ENCODE measurements at places on chromosomes 16 and 17.

GRCh38 chr17:49638818-49639217 lies 39.1 kb downstream of the SPOP start:
- DNase-seq: no peak

GRCh38 chr17:77332981-77333685 lies 192.4 kb downstream of the SEC14L1 start:
- no peak for DNase-seq

DNA sequence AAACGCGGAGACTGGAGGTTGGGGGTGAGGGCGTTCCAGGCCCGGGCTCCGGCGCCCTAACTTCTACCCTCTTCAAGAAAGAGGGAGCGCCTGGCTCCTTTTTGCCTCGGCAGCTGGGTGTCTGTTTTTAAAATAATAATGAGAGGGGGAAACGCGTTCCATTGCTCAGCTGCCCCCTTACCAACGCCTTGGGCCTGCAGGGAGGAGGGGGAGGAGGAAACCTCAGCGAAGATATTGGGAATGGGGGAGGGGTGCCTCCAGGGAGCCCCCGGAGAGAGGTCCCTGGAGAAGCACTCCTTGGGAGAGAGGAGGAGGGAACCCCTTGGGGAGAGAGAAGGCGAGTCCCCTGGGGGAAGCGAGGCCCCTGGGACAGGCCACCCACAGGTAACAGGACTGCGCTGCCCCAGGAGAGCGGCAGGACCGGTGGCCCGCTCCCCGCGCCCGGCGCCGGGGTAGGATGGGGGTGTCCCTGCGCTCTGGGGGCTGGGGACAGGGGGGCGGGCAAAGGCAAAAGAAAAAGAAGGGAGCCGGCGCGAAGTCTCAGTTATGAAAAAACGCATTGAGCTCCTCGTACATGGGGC lies 2.7 kb downstream of the NEUROD2 start:
- DNase-seq: no peak

DNA sequence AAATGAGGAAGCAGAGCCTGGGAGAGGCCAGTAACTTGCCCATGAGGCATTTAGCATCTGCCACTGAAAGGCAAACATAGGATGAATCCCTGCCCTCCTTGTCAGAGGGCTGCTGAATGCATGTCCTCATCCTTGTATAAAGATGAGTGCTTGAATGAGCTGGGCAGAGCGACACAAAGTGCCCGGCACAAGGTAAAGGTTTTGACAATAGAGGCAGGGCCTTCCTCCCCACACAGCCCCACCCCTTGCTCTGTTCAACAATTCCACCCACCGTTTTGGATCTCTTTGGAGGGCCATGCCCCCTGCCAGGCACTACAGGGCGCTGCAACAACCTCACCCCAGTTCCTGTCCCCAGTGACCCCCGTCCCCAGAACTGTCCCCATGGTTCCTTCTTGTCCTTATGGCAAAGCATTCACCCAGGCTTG lies 1.4 kb upstream of the KRT19 start:
- DNase-seq: no peak

- peak; percentile 34 for DNase-seq
Measured at GRCh38 chr17:75877752-75878173, 618 bp downstream of the TRIM47 start.

DNA sequence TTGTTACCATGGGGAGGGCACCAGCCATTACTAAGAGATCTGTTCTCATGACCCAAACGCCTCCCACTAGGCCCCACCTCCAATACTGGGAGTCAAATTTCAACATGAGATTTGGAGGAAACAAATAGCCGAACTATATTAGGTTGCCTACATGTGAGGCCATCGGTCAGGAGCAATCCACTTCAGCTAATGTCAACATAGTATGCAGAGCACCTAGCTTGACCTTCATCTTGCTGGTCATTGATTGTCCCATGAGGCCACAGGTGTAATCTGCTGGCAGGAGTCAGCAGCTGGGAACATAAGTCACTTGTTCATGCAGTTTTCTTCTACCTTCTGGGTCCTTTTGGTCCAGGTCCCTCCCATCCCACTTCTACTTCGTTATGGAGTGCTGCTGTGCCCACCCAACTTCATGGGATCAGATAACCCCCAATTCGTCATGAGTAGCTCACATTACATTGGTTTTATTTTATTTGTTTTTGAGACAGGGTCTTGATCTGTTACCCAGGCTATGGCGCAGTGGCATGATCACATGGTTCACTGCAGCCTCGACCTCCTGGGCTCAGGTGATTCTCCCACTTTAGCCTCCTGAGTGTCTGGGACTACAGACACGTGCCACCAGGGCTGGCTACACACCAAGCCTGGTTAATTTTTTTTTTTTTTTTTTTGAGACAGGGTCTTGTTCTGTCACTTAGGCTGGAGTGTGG lies 5.9 kb upstream of the KPNA2 start:
- no peak for DNase-seq

GRCh38 chr16:83899978-83900377 lies 1.1 kb downstream of the MLYCD start:
- no peak for DNase-seq

DNA sequence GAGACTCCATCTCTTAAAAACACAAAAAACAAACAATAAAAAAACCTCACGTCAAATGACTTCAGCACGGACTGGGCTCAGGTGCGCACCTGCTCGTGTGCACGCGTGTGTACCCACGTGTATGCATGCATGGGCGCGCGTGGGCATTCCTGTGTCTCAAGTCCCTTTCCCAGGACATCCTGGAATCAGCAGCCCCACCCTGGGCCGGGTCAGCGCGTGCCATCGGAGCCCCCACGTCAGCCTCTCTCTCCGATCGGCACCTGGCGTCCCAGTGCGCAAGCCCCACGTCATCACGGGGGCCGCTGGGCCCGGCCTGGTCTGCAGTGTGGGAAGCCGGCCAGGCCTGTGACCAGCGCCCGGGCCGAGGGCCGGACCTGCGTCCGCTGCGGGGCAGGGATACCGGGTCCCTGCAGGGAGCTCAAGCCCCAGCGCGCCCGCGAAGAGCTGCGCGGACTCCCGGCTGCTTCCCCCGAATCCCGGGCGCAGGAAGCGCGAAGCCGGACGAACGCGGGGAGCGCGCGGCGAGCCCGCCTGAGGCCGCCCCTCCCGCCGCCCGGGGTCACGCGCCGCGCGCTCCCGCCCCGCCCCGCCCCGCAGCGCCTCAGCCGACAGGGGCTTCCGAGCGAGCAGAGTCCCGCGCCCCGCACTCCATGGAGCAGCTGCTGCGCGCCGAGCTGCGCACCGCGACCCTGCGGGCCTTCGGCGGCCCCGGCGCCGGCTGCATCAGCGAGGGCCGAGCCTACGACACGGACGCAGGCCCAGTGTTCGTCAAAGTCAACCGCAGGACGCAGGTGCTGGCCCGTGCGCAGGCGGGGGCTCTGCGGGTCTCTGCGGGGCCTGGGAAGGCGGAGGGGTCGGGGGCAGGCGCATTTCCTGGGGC lies at the start of gene FN3K:
TSS of gene FN3K (plus strand) at position 629 of the 880 bp plus-strand sequence. CDS start at position 651, 22 bp downstream.
- no peak for DNase-seq

DNA sequence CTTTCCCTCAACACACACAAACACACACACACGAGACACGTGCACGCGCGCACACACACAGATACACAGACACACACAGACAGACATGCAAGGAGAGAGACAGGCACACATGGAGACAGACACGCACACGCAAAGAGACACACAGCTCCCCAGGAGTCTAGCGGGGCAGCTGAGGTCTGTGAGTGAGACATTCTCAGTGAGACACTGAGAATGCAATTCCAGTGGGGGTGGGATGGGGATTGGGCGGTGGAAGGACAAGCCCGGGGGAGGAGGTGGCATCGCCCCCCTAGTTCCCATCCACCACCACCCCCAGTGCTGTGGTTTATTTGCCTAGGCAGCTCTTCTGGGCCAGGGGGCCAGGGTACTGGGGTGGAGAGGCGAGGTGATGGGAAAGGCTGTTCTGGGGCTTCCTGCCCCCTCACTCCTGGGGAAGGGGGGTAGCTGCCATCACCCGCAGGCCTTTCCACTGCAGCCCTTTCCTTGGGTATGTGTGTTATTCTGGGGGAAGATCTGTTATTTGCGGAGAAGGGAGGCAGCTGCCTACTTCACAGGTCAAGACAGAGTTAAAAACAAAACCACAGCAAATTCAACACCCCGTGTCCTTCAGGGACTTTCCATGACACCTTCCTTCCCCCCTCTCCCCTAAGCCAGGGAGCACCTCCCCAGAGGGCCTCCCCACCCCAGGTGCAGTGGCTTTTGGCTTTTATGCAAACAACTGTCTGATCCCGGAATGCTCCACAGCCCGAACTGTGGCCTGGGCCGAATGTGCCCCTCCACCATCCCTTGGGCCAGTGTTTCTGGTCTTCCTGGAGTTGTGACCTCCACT lies 18.0 kb downstream of the GRB7 start:
- DNase-seq: no peak

DNA sequence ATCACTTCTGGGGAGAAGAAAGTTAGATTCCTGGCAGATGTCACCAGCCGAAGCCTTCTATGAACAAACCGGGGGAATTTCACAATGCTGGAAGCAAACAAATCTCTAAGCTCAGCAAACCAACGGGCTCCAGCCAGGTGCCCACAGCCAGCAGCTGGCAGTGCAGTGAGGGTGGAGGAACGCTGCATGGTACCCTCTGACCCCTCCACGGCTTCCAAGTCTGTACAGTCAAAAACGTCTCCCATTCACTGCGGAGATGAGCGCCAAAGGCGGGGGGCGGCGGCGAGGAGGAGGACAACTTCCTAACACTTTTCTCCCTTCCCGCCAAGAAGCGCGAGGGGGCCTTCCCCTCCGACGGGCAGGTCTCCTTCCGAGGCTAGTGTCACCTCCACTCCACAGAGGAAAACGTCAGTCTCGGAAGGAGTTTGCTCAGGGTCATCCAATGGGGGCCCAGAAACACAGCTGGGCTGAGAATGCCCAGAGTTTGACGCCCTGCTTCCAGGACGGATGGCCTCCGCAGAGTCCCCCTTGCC lies 924 bp downstream of the ZNF598 start:
- DNase-seq: no peak

DNA sequence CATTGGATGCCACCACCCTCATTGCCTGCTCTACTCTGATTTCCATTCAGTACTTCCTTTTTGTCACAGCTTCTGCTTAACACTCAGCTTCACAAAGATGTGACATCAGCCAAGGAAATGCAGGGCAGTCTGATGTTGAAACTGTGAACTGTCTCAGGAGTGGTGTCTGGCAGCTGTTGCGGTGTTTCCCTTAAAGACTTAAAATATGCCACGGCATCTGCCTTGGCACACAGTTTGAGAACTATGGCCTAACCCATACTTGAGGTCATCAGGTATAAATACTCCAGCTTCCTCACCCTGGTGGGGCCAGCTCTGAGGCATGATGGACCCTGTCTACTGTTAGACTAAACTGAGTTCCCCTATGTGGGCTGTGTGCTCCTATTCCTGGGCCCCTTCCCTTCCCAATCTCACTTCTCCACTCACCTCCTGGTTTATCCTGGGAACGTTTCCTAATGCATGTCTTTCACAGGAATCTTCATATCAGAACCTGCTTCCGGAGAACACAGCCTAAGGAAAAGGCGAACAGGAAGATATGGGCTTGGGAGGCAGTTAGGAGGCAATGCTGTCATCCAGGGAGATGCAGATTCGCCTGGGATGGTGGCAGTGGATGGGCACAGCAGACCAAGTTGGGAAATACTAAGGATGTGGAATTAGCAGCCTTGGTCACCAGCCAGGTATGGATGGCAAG lies 96.5 kb downstream of the WSCD1 start:
- no peak for DNase-seq

GRCh38 chr17:67281743-67282142 lies 36.7 kb upstream of the HELZ start:
- DNase-seq: no peak
